ENCODE measurements at places on chromosomes 11 and 22.
A peak's percentile ranks its signal among the peaks of the same experiment; 100 is the strongest.

GRCh38 chr11:19258641-19259230, 18.0 kb upstream of the E2F8 start:
- DNase-seq: no peak

GRCh38 chr22:42297778-42298177, 27.3 kb upstream of the TCF20 start:
- DNase-seq: no peak

- DNase-seq: no peak
Observed at GRCh38 chr11:116421529-116422185, 351.1 kb downstream of the BUD13 start.

DNA sequence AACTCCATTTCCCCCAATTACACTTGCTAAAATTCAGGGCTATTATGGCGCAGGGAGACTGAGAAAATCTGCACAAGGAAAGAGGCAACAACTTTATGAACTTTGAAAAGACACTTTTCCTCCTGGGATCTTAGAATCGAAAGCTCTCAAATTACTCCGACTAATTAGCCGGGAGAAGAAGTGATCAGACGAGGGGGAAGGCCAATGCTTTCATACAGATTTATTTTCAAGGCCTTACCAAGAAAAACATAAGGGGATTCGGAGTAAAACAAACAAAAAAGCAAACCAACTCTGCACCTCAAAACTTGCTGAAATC, 1.6 kb downstream of the PAX6 start:
- no peak for DNase-seq

DNA sequence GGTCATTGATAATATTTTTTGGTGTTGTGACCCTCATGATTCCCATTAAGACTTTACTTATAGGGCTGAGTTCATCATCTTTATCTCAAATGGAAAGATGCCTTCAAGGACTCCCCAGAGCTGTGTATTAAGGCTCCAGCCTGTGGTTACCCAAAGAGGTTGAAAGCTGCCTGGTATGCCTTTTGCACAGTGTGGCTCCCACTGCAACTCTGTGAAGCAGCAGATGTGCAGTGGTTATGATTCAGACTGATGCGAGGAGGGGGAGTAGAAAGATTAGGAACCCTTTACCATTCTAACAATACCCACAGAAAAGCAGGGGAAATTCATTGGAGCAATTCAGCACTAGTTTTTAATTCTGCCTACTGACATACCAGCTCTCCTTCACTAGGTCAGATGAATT, 560.0 kb downstream of the INSC start:
- no peak for DNase-seq

DNA sequence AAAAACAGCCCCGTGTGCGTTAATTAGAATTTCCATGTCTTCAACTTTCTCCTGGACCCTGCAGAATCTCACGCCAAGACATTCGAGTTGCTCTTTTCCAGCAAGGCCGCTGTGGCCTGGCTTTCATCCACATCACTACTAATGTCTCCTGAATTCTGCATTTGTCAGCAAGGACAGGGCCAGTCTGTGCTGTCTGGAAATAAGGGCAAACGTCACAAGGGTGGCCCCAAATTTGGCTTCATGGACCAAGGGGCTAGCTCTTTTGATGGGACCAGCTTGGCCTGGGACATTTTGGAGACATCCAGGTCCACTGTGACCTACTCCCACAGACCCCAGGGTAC, 33.4 kb downstream of the KCNQ1OT1 start:
- DNase-seq: no peak

DNA sequence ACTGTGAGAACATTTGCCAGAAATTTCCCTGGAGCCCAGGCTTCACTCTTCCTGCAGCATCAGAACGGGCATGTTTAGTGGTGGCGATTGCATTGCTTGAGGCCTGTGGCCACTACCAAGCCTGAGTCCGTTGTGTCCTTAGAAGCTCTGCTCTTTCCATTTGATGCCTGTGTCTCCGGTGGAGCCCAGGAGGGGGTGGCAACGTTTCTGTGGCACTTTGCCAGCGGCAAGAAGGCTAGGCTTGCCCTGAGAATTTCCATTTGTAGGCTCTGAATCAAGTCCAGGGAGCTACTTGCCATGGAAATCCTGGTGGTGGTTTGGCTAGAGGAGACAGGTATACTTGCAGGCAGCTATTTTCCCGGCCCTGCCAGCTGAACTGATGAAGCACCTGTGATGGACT, 47.1 kb downstream of the ADAMTS8 start:
- no peak for DNase-seq

DNA sequence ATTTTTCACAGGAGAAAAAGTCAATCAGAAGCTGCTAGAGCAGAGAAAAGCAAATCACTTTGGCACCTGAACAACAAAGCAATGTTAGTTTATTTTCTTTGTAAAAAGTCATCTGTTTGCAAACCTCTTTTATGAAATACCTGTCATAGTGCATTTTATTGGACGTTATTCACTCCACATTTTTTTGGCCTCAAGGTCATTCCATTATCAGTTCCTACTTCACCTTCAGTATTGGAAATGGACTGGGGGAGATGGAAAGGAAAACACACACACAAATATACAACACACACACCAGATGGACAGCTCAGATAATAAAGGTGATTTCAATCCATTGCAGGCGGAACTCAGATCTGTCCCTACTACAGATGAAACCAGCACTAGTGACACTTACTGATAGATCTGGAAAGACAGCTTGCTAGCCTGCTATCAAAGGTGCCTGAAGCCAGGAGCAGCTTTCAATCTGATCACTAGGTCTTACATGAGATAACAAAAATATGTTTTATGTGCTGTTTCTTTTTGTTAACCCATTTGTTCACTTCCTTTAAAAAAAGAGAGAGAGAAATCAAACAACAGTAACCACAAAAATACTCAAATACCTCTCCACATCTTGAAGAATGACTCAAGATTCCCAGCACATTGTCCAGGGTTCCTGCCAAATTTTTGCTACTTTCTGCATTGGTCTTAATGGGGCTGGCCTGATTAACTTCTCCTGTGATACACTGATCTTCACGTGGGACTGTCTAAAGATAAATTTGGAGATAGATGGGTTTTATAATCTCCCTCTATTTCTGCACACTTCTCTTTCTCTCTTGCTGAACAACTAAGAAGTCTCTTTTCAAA, 844.3 kb upstream of the TENM4 start:
- DNase-seq: no peak

GRCh38 chr11:58771458-58771855, 39.7 kb upstream of the GLYAT start:
- DNase-seq: no peak

DNA sequence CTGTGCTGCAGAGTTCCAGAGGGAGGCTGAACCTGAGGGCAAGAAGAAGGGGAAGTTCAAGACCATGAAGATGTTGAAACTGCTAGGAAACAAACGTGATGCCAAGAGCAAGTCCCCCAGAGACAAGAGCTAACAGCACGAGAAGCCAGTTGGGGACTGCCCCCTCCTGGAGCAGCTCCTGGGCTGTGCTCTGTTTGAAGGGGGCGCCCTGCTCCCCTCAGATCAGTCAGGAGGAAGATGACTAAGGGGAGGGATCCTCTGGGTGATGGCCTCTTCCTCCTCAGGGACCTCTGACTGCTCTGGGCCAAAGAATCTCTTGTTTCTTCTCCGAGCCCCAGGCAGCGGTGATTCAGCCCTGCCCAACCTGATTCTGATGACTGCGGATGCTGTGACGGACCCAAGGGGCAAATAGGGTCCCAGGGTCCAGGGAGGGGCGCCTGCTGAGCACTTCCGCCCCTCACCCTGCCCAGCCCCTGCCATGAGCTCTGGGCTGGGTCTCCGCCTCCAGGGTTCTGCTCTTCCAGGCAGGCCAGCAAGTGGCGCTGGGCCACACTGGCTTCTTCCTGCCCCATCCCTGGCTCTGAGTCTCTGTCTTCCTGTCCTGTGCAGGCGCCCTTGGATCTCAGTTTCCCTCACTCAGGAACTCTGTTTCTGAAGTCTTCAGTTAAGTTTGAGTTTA, 12.6 kb downstream of the C22orf23 start:
- DNase-seq: no peak

GRCh38 chr11:61833471-61833870, 5.4 kb downstream of the FADS2 start:
- DNase-seq: peak; percentile 39

GRCh38 chr11:128522943-128523518, 64.3 kb downstream of the ETS1 start:
- no peak for DNase-seq

DNA sequence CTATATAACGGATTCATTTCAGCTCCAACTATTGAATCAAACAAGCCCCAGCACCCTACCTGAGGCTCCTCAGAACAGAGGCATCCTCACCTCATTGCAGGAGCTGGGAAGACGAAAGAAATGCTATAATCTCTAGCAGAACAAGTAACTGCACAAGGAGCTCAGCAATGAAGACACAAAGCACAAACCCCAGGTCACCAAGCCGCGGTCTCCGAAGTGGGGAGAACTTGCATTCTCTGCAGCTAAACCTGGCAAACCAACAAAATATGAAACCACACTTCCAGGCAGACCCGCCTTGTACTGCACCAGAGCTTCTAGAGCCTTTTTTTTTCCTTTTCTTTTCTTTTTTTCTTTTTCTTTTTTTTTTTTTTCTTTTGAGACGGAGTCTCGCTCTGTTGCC, 21.8 kb upstream of the CD5 start:
- no peak for DNase-seq

- DNase-seq: no peak
Observed at GRCh38 chr11:35142481-35143075, 3.6 kb downstream of the CD44 start.

- no peak for DNase-seq
Observed at GRCh38 chr11:95660038-95660437, 129.5 kb downstream of the FAM76B start.

GRCh38 chr11:31764261-31764660, 46.9 kb downstream of the PAX6 start:
- DNase-seq: no peak

- peak; percentile 70 for DNase-seq
Observed at GRCh38 chr22:41360126-41360525, 21.6 kb upstream of the TEF start.

DNA sequence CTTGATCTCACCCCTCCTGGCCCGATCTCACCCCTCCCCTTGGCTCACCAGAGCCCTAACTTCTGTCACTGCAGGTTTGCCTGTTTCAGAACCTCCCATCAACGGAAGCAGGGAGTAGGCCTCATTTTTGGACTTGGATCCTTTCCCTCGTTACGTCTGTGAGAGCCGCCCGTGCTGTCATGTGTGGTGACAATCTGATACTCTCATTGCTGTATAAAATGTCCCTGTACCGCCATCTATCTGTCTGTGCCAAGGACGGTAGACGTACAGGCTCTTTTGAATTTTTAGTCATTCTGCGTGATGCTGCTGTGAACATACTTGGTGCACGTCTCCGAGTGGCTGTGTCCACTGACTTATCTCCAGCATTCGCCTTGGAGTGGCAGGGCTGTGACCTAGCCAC, 1163.1 kb downstream of the BRD1 start:
- no peak for DNase-seq

GRCh38 chr11:76280151-76280881, 74.0 kb upstream of the WNT11 start:
- DNase-seq: no peak

DNA sequence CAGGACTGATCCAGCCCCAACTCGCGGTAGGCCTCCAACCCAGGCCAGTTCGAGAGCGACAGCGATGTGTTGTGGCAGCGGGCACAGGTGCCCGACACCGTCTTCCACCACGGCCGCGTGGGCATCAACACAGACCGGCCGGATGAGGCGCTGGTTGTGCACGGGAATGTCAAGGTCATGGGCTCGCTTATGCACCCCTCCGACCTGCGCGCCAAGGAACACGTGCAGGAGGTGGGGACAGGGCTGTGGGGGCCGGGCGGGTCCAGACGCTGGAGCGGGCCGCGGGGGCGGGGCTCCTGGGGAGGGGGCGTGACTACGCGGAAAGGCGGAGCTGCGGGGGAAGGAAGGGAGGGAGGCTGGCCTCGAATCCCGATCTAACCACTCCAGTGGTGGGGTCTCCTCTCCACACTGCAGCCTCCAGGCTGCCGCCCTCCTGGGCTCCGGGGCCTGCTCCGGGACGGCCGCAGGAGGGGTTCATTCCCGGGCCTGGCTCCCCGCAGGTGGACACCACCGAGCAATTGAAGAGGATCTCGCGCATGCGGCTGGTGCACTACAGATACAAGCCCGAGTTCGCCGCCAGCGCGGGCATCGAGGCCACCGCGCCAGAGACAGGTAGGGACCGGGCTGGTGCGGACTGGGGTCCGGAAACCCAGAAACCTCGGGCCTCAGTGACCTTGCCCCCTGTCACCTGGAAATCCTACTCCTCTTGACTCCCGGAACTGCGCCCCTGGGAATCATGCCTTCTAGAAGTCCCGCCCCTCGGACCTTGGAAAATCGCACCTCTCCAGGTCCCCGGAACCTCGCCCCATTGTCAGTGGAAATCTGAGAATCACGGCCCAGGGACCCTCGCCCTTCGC, 14.9 kb downstream of the TMEM258 start:
- no peak for DNase-seq

DNA sequence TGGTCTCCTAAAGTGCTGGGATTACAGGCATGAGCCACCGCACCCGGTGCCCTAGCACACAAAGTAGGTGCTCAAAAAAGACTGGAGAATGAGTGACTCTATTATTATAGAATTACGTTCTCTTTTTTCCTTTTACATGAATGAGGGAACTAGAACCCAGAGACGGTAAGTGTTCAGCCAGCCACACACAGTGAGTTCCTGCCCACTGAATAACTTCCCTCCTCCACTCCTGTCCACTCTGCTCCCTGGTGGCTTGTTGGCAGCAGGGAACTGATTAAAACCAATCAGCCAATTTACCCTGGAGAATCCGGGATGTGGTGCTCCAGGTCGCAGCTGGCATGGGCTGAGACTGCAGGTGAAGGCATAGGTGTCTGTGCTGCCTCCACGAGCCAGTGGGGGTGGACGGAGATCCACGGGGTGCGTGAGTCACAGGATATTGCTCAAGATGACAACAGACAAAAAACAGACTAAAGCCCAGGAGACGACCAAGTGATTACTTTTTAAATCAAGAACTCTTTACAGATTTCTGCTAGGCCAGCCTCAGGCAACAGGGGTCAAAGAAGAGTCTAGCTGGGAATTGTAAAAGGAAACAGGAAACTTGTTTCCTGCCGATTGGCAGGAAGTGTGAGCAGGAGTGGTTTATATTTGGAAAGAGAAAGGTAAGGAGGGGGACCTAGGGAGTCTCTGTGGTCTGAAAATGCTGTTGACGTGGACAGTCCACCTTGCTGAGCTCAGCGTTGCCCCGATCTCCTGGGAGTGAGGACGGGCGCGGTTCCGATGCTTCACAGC, 95.2 kb upstream of the TP53I11 start:
- no peak for DNase-seq

DNA sequence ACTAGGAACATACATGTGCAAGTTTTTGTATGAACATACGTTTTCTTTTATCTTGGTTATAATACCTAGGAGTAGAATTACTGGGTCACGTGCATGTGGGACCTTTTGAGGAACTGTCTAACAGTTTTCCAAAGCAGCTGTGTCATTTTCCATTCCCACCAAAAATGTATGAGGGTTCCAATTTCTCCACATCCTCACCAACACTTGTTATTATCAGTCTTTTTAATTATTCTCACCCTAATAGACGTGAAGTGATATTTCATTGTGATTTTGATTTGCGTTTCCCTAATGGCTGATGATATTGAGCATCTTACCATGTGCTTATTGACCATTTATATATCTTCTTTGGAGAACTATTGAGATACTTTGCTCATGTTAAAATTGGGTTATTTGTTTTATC, 162.1 kb downstream of the CHST1 start:
- no peak for DNase-seq

- no peak for DNase-seq
Observed at GRCh38 chr22:27903805-27904473, 15.1 kb downstream of the PITPNB start.

GRCh38 chr11:100908746-100909145, 220.9 kb downstream of the PGR start:
- DNase-seq: no peak

GRCh38 chr11:26992031-26992541, 1.8 kb upstream of the FIBIN start:
- no peak for DNase-seq

Data from posterior cingulate gyrus (tissue), 11 donors.